Aorta (tissue), 5 donors: ENCODE measurements at places on chromosomes 1 and 21. TPM values are rescaled to one million over a fixed set of nuclear protein-coding genes. Genes with fewer than 3 reads are reported as not detected.

Gene DCST2
- total RNA-seq = 0.75 TPM

Gene OR2L8
- 0.69 TPM for total RNA-seq

Gene RPE65
- not detected for total RNA-seq

Gene FAM177B
- not detected for total RNA-seq

Gene LMO4
- 42.5 TPM for total RNA-seq

Gene DCDC2B
- not detected for total RNA-seq

Gene LAPTM5
- total RNA-seq = 114 TPM

Gene AMY1C
- not detected for total RNA-seq

Gene TRIM45
- 5.0 TPM for total RNA-seq

Gene KCNJ9
- not detected for total RNA-seq

Gene SH3D21
- total RNA-seq = 4.1 TPM

Gene PM20D1
- 1.1 TPM for total RNA-seq

Gene MCOLN3
- total RNA-seq = 7.8 TPM

Gene RORC
- 0.24 TPM for total RNA-seq

Gene CNIH3
- 2.4 TPM for total RNA-seq

Gene TNNT2
- 0.21 TPM for total RNA-seq

Gene SPRR1B
- total RNA-seq = not detected

Gene TMEM240
- total RNA-seq = 7.8 TPM

Gene KIAA0040
- total RNA-seq = 23.0 TPM

Gene RIMS3
- 18.3 TPM for total RNA-seq

Gene TMEM269
- total RNA-seq = not detected

Gene KIRREL1
- 102 TPM for total RNA-seq

Gene RNF19B
- 51.5 TPM for total RNA-seq
